ENCODE measurements at places on chromosomes 13 and 19.

GRCh38 chr13:113668491-113668971, 1.5 kb downstream of the GRK1 start:
- DNase-seq = no peak

GRCh38 chr19:42032431-42032830, 37.6 kb downstream of the GRIK5 start:
- no peak for DNase-seq

- DNase-seq = peak; percentile 16
Observed at GRCh38 chr19:39705578-39706188, 1.4 kb downstream of the LGALS14 start.

GRCh38 chr13:112785483-112785856, 95.6 kb downstream of the ATP11A start:
- DNase-seq = no peak

DNA sequence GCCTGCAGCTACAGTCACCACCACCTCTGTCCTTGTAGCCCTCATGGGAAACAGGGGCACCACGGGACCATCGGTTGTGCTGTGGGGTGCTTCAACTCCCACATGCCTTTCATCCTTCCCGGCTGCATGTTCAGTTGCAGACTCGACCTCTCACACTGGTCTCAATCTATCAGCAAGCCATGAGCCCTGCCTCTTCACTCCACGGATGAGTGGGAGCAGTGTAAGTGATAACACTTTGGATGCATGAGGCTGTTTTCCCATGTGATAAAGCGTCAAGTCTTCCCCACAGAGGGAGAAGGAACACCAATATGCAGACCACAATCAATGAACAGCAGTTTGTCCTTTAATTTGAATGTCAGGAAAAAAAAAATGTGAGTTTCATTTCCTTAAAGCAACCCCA, 12.2 kb downstream of the SERP2 start:
- no peak for DNase-seq

- peak; percentile 30 for DNase-seq
Observed at GRCh38 chr19:19866611-19867248, 1.0 kb downstream of the ZNF253 start.

- DNase-seq = no peak
Observed at GRCh38 chr19:1401889-1402217, 511 bp upstream of the GAMT start.

GRCh38 chr13:41506312-41506711, 49.0 kb downstream of the RGCC start:
- DNase-seq = no peak

- DNase-seq = no peak
Observed at GRCh38 chr19:10450853-10451609, 30.7 kb downstream of the PDE4A start.

- no peak for DNase-seq
Observed at GRCh38 chr13:59409211-59409610, 754.5 kb downstream of the DIAPH3 start.

DNA sequence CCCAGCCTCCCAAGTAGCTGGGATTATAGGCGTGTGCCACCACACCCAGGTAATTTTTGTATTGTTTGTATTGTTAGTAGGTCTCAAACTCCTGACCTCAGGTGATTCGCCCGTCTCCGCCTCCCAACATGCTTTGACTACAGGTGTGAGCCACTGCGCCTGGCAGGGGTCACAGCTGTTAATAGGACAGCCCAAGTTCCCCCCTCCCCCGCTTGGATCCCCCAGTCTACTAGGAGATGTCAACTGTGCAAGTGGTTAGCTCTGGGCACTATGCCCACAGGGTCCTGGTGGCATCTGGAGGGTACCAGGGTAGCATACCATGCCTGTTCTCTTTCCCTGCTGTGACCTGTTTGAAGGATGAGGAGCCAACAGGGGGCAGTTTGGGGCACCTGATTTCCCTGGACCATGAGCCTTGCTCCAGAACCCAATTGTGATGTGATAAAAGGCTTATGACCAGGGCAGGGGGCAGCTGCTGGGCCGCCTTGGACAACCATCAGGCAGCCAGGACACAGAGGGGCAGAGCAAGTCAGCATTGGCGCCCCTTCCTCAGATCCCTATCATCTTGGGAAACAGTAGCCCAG, at the start of gene TSPAN16:
Gene TSPAN16 (plus strand): TSS at position 496 of the 581 bp plus-strand sequence. CDS start 138 bp downstream, outside the sequence.
- DNase-seq = no peak

DNA sequence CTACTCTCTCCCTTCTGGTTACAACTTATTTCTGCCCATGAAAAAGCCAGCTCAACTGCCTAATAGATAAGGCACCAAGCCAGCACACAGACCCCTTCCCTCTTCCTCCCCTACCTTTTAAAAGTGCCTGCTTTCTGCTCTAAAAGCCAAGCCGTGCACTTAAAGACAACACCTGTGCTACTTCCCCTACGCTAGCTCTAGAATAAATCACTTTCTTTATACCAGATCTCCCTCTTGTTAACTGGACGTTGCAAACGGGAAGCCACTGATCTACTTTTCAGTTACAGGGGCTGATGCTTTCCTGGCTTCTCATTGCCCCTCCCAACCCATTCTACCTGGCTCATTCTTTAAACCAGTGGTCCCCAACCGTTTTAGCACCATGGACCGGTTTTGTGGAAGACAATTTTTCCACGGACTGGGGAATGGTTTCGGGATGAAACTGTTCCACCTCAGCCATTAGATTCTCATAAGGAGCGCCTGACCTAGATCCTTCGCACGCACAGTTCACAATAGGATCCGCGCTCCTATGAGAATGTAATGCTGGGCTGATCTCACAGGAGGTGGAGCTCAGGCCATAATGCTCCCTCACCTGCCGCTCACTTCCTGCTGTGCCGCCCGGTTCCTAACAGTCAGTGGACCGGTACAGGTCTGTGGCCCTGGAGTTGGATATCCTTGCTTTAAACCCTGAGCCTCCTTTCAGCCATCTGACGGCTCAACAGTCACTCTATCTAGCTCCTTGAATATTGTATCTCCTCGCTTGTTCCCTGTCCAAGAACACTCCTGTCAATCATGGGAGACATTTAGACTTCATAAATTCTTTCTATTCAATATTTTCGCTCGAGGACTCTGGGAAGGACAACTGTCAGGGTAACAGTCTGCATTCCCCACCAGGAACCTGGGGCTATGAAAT, 841 bp upstream of the ZNF223 start:
- peak; percentile 11 for DNase-seq

- no peak for DNase-seq
Observed at GRCh38 chr13:52944697-52945096, 83.9 kb upstream of the OLFM4 start.

- DNase-seq = no peak
Observed at GRCh38 chr13:66972659-66973058, 257.5 kb downstream of the PCDH9 start.

- no peak for DNase-seq
Observed at GRCh38 chr13:53054569-53054968, 26.0 kb downstream of the OLFM4 start.

GRCh38 chr19:4979211-4979807, 10.4 kb downstream of the KDM4B start:
- DNase-seq = no peak

- no peak for DNase-seq
Observed at GRCh38 chr13:47033216-47033615, 136.4 kb upstream of the HTR2A start.

DNA sequence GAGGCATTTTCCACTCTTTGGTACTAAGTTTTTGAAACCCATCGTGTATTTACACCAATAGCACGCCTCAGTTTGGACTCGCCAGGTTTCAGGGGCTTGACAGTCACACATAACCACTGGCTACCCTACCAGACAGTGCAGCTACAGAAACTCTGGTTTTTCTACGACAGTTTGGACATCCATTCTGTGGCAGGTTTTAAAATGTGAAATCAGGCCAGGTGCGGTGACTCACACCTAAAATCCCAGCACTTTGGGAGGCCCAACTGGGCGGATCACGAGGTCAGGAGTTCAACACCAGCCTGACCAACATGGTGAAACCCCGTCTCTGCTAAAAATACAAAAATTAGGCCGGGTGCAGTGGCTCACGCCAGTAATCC, 13.2 kb downstream of the KDELR1 start:
- no peak for DNase-seq

DNA sequence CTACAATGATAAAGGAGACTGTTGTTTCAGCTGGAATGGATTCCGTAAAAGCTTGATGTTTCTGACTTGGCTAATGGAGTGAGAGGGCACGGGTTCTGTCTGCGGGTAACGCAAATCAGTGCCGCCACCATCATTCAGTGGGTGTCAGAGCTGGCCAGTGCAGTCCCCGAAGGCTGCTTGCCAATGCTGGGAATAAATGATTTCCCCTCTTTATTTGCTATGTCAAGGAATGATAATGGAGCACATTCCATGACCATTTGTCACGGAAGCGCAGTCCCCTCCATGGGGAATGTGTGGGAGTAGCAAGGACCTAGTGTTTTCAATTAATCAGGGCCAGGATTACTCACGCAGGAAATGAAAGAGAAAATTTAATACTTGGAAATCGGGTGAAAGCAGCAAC, 899.3 kb downstream of the UQCRFS1 start:
- no peak for DNase-seq

DNA sequence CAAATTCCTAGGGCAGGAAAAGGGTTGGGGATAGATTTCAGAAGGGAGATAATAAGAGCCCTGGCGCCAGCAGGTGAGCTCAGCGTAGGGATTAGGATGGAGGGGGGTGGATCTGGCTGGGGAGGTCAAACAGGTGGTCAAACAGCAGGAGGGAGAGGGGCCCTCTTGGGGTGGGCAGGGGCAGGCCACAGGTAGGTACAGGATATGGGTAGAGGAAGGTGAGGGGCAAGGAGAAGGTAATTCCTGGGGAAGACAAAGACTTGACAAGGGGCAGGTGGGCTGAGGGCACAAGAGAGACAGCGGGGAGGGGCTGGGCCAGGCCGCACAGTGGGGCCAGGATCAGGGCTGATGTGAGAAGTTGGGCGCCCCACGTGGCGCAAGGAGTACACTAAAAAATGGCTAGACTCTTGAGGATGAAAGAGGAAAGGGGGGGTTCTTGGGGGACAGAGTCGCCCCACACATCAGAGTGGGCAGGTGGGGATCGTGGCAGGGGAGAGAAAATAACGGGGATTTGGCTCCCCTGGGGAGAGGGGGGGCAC, 713 bp downstream of the KRI1 start:
- peak; percentile 55 for DNase-seq

DNA sequence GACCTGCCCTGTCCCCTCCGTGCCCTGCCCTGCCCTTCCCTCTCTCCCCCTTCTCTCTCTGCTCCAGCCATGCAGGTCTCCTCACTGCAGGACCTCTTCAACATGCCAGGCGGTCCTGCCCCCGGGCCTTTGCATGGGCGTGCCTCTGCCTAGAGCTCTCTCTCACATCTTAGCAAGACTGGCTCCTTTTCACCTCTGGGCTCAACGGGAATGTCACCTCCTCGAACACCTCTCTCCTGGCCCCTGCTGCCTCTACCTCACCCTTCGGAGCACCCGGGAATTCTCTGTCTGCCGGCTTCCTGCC, 5.6 kb downstream of the MFSD12 start:
- DNase-seq = no peak

DNA sequence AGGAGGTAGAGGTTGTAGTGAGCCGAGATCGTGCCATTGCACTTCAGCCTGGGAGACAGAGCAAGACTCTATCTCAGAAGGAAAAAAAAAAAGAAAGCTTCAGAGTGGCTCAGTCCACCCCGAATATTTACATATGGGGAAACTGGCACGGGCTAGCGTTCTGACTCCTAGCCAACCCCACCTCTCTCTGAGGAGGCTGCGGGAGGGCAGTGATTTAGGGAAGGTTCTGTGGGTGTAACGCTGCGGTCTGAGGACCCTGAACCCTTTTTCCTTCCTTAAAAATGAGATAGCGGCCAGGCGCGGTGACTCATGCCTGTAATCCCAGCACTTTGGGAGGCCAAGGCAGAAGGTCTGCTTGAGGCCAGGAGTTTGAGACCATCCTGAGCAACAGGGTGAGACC, 5.0 kb downstream of the LRRC25 start:
- no peak for DNase-seq

- no peak for DNase-seq
Observed at GRCh38 chr13:74889321-74889720, 592.6 kb downstream of the TBC1D4 start.

DNA sequence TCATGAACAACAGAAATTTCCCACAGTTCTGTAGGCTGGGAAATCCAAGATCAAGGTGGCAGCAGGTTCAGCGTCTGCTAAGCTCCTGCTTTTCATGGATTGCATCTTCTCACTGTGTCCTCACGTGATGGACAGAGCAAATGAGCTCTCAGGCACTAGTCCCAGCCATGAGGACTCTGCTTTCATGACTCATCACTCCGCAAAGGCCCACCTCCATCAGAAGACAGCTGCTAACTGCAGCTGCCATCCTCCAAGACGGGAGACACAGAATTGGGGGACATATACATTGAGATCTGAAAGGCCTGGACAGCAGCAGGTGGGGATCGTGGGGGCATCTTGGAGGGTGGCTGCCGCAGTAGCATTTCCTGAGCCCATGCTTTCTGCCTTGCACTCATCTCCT, 44.4 kb upstream of the SPATA13 start:
- no peak for DNase-seq

- no peak for DNase-seq
Observed at GRCh38 chr19:39864118-39864517, 17.9 kb upstream of the FBL start.

DNA sequence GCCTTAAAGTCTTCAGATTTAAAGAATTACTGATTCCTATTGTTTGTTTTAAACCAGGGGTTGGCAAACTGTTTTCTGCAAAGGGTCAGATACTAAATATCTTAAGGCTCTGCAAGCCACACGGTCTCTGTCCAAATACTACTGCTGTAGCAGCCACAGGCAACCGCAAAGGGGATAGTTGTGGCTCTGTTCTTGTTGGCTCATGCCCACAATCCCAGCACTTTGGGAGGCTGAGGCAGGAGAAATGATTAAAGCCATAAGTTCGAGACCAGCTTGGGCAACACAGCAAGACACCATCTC, 22.4 kb downstream of the RANBP3 start:
- DNase-seq = no peak

- no peak for DNase-seq
Observed at GRCh38 chr13:97492684-97493371, 58.9 kb downstream of the RAP2A start.

- no peak for DNase-seq
Observed at GRCh38 chr19:43620061-43621001, 902 bp upstream of the ZNF428 start.

- no peak for DNase-seq
Observed at GRCh38 chr13:43686557-43686956, 100.2 kb downstream of the ENOX1 start.

- DNase-seq = no peak
Observed at GRCh38 chr19:46022431-46023310, at the start of gene PGLYRP1. Gene PGLYRP1 (minus strand): TSS chr19:46023053. CDS start chr19:46023021, 32 bp downstream.

GRCh38 chr19:29672933-29673336, 7.7 kb downstream of the PLEKHF1 start:
- DNase-seq = peak; percentile 91

- DNase-seq = no peak
Observed at GRCh38 chr19:47481460-47482052, 2.5 kb downstream of the KPTN start.

- DNase-seq = no peak
Observed at GRCh38 chr19:32539240-32539916, 41.6 kb upstream of the PDCD5 start.

GRCh38 chr13:42364613-42365000, 92.7 kb downstream of the AKAP11 start:
- DNase-seq = no peak

- no peak for DNase-seq
Observed at GRCh38 chr19:36201684-36202083, 12.8 kb downstream of the ZNF565 start.

Data from CD4-positive, alpha-beta T cell treated with Interleukin-6 at 100 ng/mL for 8 hours (primary cell).